Spleen (tissue), 13 donors: ENCODE measurements at places on chromosomes 13 and 19. TPM values are rescaled to one million over a fixed set of nuclear protein-coding genes. Genes with fewer than 3 reads are reported as not detected.

MIR17HG gene
- 7.1 TPM for total RNA-seq

WTIP gene
- 13.7 TPM for total RNA-seq

FCAR gene
- total RNA-seq = 32.8 TPM

KIR3DL2 gene
- total RNA-seq = 2.7 TPM

DNA sequence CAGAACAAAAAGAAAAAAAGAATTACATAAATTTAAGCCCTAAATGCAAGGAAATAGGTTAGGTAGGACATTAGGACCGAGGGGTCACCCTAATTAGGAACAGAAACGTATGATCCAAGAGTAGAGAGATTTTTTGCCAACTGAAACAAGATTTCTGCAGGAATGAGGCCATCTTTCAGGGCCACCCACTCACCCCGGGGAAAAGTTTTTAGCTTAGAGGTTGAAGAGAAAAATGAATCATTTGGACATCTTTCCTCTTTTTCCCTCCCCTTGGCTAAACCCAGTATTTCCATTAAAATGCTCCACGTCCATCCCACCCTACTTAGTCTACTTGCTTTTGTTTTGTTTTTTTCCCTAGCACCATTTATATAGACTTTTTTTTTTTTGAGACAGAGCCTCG, 10.6 kb upstream of the PNMA8A start:
- no peaks in the 10 kb centered on the region for H3K36me3 ChIP-seq
- H3K27me3 ChIP-seq = no peaks in the 10 kb centered on the region
- H3K4me1 ChIP-seq = no peaks in the 10 kb centered on the region
- no peak for DNase-seq
